ENCODE measurements at places on chromosomes 13 and 19.

DNA sequence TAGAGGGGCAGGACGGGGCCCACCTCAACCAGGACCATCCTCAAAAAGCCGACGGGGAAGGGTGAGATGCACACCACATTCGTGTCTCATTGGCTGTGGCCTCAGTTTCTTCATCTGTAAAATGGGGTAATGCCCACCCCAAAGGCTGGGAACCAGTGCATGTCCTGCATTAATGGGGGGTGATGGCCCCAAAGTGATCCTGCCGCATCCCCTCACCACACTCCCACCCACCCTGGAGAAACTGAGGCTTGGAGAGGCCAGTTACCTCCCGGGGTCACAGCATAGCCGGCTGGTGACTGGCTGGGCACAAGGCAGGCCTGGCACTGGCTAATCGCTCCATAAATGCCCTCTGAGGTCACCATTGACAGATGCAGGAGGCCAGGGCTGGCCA is 640 bp upstream of the MIDN start:
- no peak for DNase-seq

DNA sequence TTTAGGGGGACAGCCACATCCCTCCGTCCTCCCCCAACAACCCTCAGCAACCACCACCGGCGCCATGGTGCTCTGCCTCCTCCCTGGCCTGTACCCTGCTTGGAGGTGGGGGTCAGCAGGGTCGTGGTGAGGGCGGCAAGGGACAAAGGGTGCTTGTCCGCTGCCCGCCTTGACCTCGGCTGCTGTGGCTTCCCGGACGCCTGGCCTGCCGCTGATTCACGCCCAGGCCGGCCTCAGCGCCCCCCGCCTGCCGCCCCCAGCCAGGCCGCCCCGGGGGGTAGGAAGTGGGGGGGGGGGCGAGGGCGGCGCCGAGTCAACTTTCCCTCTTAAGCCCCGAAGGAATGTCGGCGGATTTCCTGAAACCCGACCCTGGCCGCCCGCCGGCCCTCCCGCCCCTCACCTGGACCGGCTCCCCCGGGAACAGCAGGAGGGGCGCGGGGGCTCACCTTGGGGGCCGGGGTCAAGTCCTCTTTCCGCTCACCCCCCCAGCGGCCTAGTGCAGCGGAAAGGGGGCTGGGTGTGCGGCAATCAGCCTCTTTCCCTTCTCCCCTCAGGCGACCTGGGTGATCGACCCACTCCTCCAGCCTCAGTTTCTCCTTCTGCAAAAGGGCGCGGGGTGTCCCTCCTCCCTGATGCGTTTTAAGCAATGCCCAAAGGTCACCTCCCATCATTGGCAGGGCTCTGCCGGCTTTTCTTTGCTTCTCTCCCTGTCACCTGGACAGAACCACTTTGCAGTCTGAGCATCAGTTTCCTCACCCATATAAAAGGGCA is 1.9 kb upstream of the TMEM59L start:
- no peak for DNase-seq

DNA sequence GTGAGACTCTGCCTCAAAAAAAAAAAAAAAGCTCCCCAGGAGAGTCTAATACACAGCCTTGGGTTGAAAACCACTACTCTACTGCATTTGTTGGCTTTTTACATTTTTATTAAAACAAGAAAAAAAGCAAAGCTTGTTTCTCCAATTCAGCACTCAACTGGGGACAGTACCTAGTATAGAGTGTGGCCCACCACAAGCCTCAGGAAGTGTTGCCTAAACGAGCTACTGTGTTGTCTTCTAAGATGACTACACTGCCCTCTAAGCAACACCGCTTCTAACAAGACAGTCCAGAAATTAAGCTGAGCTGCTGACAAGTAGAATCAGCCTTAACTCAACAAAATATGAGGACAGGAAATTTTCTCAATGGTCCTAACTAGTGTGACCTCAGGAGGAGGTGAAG is 522.2 kb downstream of the FGF9 start:
- DNase-seq, result no peak

DNA sequence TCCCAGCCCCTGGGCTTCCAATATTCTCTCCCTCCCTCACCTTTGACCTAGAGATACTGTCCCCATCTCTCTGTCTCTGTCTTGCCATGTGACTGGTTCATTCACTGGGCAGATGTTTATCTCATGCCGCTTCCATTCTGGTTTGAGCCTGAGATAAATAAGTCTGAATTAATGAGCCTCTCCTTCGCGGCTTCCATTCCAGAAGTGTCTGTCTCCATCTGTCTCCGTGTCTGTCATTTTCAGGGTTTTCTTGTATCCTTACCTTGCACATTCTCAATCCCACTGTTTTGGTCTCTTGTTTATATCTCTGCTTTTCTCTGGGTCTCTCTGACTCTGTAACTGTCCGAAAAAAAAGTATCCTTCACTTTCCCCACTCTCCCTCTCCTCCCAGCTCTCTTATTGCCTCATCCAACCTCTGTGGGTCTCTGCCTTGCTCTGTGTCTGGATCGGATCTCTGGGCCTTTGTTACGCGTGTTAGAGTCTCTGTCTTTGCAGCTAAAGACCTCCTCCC is 4.3 kb downstream of the SPHK2 start:
- no peak for DNase-seq

GRCh38 chr13:20495087-20496023 is 30.3 kb downstream of the CRYL1 start:
- DNase-seq, result peak; percentile 26

GRCh38 chr19:9078651-9079050 is 8.2 kb upstream of the OR1M1 start:
- DNase-seq, result no peak

- no peak for DNase-seq
Measured at GRCh38 chr13:39311619-39312018, 273.4 kb downstream of the NHLRC3 start.

- DNase-seq, result no peak
Measured at GRCh38 chr13:41409611-41410010, 47.7 kb upstream of the RGCC start.

- no peak for DNase-seq
Measured at GRCh38 chr13:110388108-110388943, 81.2 kb downstream of the COL4A2 start.

DNA sequence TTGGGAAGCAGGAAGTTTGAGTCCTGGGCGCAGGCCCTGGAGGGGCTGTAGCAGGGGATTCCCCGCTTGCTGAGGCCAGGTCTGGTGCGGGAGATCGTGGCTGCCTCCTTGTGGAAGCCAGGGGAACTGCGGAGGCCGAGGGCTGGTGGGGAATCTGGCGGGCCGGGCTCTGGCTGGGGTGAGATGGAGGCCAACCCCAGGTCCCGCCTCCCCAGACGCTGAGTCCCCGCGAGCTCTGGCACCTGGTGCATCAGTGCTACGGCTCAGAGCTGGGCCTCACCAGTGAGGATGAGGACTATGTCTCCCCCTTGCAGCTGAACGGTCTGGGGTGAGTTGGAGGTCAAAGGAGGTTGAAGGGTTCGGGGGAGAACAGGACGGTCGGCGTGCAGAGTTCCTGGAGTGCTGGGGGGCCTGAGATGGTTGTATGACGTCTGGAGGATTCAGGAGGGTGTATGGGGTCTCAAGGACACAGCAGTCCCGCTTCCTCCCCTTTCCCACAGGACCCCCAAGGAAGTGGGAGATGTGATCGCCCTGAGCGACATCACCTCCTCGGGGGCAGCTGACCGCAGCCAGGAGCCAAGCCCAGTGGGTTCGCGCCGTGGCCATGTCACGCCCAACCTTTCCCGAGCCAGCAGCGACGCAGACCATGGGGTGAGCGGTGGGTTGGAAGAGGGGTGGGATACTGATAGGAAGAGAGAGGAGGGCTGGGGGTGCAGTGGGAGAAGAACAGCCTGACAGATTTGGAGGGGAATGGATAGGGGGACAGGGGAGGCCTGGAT is 13.1 kb downstream of the GRAMD1A start:
- no peak for DNase-seq

GRCh38 chr13:60332682-60333081 is 64.3 kb upstream of the TDRD3 start:
- DNase-seq, result no peak

GRCh38 chr13:83470133-83470797 is 412.0 kb downstream of the SLITRK1 start:
- DNase-seq, result no peak

GRCh38 chr13:81821259-81821658 is 1480.3 kb upstream of the SPRY2 start:
- no peak for DNase-seq

DNA sequence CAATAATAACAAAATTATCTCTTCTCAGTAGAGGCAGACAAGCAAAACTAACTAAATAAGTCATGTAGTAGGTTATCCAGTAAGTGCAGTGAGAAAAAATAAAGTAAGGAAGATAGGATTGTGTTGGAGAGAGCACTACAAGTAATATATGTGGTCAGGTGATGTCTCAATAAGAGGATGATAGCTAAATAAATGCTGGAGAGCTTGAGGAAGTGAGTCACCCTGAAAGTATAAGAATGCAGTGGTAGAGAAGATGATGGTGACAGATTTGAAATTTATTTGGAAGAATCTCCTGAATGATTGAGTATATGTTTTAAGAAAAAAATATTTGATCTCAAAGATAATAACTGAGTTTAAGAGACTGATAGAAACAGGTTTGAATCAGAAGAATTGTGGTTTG is 152.2 kb upstream of the PRR20A start:
- DNase-seq, result peak; percentile 17

- DNase-seq, result no peak
Measured at GRCh38 chr13:26548205-26548765, 9.2 kb upstream of the WASF3 start.

DNA sequence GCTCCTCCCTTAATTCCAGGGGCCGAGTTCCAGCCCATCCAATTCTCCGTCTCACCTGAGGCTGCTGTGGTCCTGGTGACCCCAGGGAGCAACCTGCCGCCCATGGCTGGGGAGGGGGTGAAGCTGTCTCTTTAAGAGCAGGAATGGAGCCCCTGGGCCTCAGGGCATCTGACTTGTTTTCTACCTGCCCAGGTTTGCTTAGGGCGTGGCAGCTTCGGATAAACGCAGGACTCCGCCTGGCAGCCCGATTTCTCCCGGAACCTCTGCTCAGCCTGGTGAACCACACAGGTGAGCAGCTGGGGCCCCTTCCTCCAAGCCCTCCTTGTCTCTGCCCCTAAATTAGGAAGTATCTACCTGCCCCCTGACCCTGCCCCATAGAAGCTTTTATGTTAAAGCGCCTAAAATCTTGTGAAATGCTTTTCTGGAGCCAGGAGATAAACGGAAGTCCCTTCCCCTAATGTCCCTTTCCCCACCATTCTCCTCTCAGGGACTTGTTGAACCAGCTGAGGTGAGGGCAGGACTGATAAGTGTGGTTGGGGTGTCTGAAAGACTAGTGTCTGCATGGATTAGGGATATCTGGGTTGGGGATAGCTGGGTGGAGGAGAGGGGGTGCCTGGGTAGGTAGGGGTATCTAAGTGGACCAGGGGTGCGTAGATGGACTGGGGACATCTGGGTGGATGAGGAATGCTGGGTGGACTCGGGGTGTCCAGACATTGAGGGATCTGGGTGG is 614 bp downstream of the FXYD3 start:
- no peak for DNase-seq

DNA sequence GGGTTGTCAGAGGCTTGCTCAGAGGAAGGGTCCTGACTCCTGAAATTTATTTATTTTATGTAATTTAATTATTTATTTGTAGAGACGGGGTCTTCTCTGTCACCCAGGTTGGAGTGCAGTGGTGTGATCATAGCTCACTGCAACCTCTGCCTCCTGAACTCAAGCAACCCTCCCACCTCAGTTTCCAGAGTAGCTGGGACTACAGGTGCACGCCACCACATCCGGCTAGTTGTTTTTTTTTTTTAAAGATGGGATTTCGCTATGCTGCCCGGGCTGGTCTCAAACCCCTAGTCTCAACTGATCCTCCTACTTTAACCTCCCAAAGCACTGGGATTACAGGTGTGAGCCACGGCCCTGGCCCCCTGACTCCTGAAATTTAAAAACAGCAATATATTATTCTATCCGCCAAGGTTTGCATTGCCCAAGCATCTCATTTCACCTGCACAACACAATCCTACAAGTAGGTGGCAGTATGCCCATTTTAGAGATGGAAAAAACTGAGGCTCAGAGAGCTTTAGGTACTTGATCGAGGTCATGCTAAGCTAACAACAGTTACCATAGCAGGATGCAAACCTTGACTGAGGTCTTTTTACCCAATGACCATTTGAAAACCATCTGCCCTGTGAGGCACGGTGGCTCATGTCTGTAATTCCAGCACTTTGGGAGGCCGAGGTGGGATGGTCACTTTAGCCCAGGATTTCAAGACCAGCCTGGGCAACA is 18.1 kb downstream of the ARHGEF18 start:
- no peak for DNase-seq

DNA sequence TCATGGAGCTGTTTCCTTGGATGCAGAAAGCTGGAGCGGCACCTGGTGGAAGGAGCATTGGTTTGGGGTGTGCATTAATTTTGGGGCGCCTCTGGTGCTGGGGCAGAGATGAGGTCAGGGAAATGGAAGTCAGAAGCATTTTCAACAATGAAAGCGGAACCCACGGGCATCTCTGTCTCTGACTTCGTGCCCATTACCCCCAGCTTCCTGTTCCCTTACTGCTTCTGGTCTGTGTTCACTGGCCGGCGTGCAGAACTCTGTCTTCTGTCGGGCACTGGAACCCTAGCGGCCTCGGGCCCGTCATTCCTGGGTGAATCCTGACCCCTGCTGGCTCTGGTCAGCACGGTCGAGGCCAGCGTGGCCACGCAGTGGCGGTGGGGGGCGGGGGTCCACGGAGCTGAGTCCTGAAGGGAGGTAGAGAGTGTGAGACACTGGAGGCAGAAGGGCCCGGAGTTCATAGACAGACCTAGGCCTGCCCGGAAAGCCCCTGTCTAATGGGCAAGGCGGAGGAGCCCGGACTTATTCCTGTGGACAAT is 7.9 kb upstream of the LINGO3 start:
- DNase-seq, result no peak

- DNase-seq, result no peak
Measured at GRCh38 chr13:58843071-58843470, 1211.5 kb downstream of the PCDH17 start.

- no peak for DNase-seq
Measured at GRCh38 chr13:94212196-94212595, 267.3 kb downstream of the DCT start.

DNA sequence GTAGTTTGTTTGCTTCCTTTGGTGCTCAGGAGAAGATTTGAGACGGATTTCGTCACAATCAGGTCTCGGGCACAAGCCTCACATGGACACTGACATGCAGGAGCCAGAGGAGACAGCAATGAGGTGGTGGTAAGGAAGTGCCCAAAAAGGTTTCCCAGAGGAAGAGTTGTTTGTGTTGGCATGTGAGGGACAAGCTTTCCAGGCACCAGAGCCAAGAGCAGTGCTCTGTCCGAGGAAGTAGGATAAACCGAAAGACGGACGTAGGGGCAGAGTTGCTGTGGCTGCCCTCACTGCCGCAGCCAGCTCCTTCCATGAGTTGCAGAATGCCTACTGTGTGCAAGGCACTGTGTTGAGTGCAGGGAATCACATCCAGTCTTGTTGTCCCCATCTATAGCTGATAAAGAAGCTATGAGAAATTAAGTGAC is 27.7 kb downstream of the SAE1 start:
- DNase-seq, result no peak

GRCh38 chr19:48487948-48488347 is 18.8 kb downstream of the CYTH2 start:
- DNase-seq, result no peak

Data from SIG-M5 (cell line).